ENCODE measurements at places on chromosomes 13 and 19.
A peak's percentile ranks its signal among the peaks of the same experiment; 100 is the strongest.

DNA sequence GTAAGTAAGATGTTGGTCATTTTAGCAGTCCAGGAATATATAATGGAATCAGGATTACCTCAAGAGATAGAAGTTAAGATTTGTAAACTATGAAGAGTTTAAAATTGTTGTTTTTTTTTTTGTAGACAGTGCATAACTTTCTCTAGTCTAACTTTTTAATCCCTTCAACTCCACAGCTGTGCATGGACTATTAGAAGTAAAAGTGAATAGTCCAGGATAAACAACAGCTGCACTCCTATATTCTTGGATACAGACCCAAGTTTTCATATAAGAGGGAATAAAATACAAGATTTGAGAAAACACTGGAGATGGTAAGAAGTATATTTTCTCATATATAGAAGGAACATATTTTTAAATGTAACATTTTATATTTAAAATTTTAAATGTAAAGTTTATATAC, 1509.9 kb downstream of the SLITRK5 start:
- DNase-seq: no peak

DNA sequence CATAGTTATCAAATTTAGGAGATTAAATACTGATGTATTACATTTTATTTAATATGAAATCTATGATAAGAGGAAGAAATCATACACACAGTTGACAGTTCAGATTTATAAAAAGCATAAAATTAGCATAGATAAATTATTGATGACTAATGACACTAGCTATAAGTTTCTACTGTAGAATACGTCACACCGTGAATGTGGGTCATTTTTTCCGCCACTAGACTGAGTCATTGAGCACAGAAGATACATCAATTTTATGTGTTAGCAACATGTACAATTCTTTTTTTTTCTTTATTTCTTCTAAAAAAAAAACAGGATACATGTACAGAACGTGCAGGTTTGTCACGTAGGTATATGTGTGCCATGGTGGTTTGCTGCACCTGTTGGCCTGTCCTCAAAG, 22.2 kb downstream of the AP2S1 start:
- no peak for DNase-seq

GRCh38 chr19:48997972-48998371, 4.3 kb downstream of the RUVBL2 start:
- DNase-seq: peak; percentile 44

DNA sequence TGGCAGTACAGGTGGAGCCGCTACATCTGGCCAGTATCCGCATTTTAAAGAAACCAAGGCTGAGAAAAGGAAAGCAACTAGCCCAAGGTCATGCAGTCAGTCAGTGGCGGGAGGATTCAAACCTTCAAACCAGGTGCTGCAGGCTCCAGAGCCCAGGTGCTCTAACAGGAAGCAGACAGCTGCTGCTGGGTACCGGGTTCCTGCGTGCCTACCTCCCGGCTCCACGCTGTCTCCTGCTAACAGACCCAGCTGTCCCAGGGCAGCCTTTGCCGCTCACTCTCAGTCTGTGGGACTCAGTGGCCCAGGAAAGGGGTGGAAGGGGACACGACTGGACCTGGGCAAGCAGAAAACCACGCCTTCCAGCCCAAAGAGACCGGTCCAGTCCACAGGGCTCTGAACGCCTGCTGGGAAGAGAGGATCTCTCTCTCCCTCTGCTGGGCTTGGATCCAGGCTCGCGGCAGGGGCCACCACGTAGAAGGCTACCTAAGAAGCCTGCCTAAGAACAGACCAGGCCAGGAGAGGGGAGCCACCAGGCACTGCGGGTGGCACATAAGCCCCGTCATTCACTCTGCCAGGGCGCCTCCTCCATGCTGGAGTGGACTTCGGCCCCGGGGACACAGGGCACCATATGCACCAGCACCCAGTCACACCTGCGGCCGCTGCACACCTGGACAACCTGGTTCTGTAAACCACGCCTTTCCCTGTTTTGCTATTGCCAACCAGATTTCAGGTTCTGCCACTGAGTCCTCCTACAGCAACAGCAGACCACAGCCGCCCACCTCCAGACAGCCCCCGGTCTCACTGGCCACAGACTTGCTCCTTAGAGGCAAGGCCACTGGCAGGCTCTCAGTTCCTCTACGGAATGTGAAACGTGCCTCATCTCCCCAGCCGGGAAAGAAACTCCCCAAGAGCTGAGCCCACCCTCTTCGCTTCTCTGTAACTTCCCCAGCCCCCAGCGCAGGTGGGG, 4.6 kb downstream of the DAPK3 start:
- no peak for DNase-seq

DNA sequence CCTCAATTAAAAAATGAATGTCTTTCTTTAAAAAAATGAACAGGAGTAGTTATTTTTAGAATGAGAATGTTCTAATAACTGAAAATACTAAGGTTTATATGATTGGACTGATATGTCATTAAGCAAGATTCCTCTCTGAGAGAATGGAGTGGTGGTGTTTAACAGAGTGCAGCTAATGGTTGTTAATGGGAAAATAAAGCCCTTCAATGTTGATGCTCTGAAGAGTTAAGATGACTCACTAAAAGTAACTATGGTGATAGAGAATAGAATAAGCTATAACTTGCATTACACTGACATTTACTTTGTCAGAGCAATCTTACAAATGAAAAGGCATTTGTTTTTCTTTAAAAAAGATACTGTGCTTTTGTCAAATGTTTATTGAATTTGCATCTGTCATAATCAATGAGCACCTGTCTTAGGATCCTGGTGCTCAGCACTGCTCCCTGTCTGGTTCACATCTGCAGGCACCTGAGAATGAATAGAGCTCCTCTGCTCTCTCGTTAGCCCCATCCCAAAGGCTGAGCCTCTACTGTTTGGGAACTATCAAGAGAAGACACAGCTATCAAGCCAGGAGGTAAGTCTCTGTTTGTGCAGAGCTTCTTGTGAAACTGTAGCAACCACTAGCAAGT, 15.1 kb downstream of the PABPC3 start:
- DNase-seq: no peak

- DNase-seq: no peak
Measured at GRCh38 chr13:96850538-96851145, 143.6 kb downstream of the OXGR1 start.

GRCh38 chr13:72205773-72206172, 338.8 kb upstream of the DACH1 start:
- DNase-seq: no peak

- no peak for DNase-seq
Measured at GRCh38 chr19:1665565-1666047, 13.2 kb upstream of the TCF3 start.

DNA sequence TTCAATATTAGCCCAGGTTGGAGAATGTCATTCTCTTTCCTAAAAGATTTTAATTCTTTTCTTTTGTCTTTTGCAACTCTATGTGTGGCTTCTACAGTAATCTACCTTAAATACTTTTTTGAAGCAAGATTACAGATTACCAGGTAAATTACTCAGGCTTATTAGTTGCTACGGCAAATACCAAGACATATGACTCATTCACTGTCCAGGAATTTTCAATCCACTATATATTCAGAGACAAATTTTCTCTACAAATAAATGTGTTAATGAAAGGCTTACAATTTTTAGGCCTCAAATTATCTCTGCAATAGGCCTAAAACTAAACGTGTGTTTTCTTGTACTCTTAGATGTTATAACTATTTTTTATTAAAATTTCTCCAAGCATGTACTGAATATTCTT, 631.3 kb downstream of the DIAPH3 start:
- no peak for DNase-seq

GRCh38 chr19:39082745-39083598, 1.2 kb upstream of the ACP7 start:
- DNase-seq: no peak

- DNase-seq: no peak
Measured at GRCh38 chr13:100836711-100837110, 162.1 kb upstream of the TMTC4 start.

DNA sequence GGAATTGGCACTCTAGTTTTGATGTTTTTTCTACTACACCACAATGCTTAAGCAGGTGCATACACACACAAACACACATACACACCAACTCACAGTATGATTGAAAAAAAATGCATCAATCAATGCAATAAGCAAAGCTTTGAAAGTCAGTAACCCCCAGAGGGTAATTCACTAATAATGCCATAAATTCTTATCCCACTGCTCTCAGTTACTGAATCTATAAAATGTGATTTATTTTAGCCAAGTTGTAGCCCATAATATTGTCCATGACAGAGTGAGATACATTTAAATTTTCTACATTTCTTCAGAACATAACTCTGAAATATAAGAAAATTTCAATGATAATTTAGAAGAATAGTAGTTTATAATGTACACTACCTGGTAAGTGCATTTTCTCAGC, 87.9 kb downstream of the LIG4 start:
- DNase-seq: no peak

DNA sequence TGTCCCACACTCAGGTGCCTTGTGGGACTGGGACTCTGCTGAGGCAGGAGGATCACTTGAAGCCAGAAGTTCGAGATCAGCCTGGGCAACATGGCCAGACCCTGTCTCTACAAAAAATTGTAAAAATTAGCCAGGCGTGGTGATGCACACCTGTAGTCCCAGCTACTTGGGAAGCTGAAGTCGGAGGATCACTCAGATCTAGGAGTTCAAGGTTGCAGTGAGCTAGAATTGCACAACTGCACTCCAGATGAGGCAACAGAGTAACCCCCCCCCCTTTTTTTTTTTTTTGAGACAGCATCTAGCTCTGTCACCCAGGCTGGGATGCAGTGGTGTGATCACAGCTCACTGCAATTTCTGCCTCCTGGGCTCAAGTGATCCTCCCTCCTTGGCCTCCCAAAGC, 11.0 kb upstream of the SYDE1 start:
- DNase-seq: no peak
